ENCODE measurements at places on chromosomes 1 and 21. TPM values are rescaled to one million over a fixed set of nuclear protein-coding genes. Genes with fewer than 3 reads are reported as not detected.

- no peaks in the 10 kb centered on the region for H3K27me3 ChIP-seq
- DNase-seq, result no peak
- no peak overlapping the region for H3K4me3 ChIP-seq
- H3K36me3 ChIP-seq, result peaks cover 18% of the 10 kb centered on the region
- H3K27ac ChIP-seq, result no peak overlapping the region
Measured at GRCh38 chr1:22536506-22536905, 26.8 kb upstream of the EPHA8 start.

DNA sequence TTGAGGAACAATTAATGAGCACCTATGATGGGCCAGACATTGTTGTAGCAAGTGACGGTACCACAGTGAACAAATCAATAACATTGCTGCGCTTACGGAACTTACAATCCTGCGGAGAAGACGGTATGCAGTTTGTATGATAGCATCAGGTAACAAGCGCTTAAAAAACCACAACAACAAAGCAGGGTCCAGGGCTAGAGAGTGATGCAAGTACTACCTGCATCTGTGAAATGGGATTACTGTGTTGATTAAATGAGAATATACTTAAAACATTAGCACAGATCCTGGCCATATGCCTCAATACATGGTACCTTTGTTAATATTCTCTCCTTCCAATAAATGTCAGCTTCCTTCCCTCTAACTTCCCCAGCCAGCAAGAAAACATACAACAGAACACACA lies 110.6 kb upstream of the ADAR start:
- H3K27ac ChIP-seq, result no peak overlapping the region
- no peak for DNase-seq
- H3K27me3 ChIP-seq, result no peaks in the 10 kb centered on the region
- no peaks in the 10 kb centered on the region for H3K36me3 ChIP-seq
- no peak overlapping the region for H3K4me3 ChIP-seq

DNA sequence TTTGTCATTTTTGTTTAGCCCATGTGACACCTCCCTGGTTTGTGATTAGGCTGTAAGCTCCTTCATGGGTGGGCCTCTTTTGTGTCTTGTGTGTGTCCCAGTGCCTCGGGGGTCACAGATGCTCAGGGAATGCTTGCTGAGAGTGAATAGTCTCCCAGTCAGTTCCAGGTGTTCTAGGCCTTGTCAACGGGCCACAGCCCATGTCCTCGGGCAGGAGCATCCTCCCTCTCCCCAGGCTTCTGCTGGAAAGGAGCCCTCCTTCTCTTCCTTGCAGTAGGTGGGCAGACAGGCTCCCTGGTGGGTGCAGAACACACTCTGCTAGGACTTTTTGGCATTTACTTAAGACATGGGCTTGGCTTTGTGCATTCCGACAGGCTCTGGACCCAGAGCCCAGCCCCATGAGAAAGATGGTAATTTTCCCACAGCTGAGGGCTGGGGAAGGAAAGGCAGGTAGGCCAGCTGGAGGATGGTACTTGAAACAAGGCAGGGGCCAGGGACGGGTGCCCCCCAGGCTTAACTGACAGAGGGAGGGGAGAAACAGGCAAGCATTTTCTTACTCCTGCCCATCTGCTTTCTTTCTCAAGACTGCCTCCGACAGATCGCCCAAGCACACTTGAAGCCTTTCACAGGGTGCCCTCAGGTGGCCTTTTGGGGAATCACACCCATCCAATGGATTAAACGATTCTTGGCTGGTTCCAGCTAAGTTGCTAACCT lies 7.1 kb upstream of the CPLANE2 start:
- DNase-seq, result peak; percentile 89
- H3K27ac ChIP-seq, result no peak overlapping the region
- H3K27me3 ChIP-seq, result no peaks in the 10 kb centered on the region
- peaks cover 24% of the 10 kb centered on the region for H3K4me1 ChIP-seq

DNA sequence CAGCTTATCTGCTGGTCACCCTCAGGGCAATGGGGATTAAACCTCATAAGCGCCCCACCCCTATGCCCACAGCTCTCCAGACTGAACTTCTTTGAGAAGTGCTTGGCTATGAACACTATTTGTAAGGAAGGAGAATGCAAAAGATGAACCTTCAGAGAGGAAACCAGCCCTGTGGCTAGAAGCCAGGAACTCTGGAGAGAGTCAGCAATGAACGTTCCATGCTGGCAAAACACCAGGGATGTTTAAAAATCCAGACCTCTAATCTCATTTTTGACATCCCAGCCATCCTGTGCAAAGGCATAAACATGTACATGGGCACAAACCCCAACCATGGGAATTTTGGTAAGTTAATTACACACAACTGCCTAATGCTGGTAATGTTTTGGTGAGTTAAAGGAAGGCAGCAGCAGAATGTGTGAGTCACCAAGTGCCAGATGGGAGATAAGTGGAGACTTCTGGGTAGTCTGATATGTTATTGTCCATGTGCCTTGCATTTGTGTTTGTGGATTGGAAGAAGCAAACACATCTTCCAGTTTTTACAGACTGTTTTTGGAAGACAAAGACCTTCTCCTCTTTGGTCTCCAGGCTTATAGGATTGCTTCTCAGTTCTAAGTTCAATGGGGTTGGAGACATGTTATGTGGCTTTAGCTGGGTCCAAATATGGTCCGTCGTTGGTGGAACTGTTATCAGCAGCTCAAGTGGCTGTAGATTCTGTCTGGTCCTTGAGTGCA lies 174.1 kb upstream of the ETV3 start:
- H3K27me3 ChIP-seq, result peaks cover 3% of the 10 kb centered on the region
- no peak for DNase-seq
- peaks cover 7% of the 10 kb centered on the region for H3K4me1 ChIP-seq
- no peaks in the 10 kb centered on the region for H3K36me3 ChIP-seq

DNA sequence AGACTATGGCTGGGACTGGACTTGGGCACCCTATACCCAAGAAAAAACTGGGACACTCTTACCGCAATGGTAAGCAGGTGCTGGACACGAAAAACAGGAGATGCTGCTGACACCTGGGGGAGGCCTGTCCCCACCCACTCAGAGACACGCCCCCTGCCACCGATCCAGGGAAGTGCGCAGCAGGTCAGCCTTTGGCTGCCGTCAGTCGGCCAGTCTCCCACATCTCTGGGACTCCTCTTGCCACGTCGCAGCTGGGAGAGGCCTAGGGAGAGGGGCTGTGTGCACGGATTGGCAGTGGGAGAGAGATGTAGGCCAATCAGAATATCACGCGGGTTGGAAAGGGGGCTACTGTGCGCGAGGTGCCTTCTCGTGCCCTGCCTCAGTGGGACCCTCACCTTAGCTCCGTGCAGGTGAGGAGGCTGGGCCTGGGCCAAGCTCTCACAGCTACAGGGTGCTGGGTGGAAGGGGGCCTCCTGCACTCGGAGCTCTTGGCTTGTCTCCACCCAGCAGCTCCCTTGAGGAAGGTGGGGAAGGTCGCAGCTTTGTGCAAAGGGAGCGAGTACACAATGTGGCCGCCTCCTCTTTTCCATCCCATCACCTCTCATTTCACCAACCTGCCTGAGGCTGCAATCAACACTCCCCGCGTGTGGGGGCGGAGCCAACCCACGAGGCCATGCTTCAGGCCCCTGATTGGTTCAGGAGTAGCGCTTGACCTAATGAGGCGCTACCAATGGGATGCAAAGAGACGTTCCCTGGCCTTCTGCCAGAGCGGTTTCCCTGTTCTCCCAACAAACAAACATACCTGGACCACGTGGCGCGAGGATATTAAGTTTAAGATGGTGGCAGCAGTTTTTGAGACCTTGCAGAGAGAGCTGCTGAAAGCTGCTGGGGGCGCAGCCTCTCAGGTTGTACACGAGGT lies 25.7 kb upstream of the LDLRAP1 start:
- H3K27me3 ChIP-seq, result no peaks in the 10 kb centered on the region
- no peaks in the 10 kb centered on the region for H3K4me1 ChIP-seq
- no peak overlapping the region for H3K4me3 ChIP-seq
- H3K36me3 ChIP-seq, result no peaks in the 10 kb centered on the region
- no peak for DNase-seq

DNA sequence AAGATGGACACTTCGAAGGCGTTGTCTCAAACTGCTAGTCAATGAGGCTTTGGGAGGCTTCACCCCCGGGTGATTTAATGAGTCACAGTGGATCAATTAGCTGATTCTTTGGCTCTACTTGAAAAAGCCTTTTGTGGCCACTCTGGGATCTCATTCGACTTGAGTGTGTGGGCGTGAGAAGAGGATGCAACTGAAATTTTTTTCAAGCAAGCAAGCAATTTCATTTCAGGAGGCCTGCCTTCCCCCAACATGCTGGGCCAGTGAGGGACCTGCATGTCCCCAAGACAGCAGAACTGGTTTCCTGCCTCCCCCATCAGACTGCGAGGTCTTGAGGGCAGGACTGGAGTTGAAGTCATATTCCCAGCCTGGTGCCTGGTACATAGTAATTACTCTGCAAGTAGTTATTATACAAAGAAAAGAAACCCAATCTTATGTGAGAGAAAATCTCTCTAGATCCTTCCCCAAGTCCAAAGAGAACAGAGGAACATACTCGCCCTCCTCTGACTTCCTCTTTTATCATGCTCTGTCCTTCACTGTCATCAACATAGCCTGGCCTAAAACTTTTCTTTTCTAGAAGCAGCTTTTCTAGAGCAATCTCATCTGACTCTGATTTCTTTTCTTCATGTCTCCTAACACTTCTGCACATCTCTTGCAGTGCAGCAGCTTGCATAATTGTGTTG lies 22.7 kb downstream of the SYT6 start:
- no peaks in the 10 kb centered on the region for H3K36me3 ChIP-seq
- H3K27me3 ChIP-seq, result peaks cover 6% of the 10 kb centered on the region
- no peak overlapping the region for H3K4me3 ChIP-seq
- DNase-seq, result no peak
- H3K4me1 ChIP-seq, result no peaks in the 10 kb centered on the region

- no peak overlapping the region for H3K4me3 ChIP-seq
- no peaks in the 10 kb centered on the region for H3K4me1 ChIP-seq
- no peak overlapping the region for H3K27ac ChIP-seq
- no peaks in the 10 kb centered on the region for H3K27me3 ChIP-seq
- no peaks in the 10 kb centered on the region for H3K36me3 ChIP-seq
- DNase-seq, result no peak
Measured at GRCh38 chr1:114113411-114114184, 40.1 kb downstream of the SYT6 start.

DNA sequence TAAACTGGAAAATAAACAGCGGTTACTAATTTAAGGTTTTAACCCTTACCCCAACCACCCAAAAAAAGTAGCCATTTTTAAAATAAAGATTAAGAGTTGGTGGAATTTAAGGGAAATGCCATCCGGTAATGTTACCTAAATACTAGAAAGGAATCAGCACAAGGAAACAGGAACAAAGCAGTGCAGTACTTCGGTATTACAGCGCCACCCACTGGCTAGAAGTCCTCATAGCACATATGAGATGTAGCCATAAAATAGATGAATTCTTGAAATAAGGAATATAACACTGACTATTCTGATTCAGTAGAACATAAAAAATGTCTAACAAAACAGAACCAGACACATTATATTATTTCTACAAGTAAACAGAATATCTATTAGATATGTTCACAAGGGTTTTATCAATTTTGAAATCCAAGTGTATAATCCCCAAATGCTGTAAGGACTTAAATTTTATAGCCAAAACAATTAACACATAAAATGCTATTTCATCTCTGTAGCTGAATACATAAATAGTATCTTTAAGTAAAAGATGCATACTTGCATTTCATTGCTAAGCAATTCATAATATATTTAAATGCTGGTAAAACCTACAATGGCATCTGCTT lies 58.8 kb downstream of the FRRS1 start:
- H3K36me3 ChIP-seq, result peaks cover 2% of the 10 kb centered on the region
- H3K4me1 ChIP-seq, result peaks cover 7% of the 10 kb centered on the region
- no peaks in the 10 kb centered on the region for H3K27me3 ChIP-seq
- peak; percentile 77 for DNase-seq

GRCh38 chr1:29975036-29975694 lies 738.8 kb downstream of the PTPRU start:
- no peaks in the 10 kb centered on the region for H3K4me1 ChIP-seq
- no peaks in the 10 kb centered on the region for H3K36me3 ChIP-seq
- H3K27ac ChIP-seq, result no peak overlapping the region
- DNase-seq, result peak; percentile 64

GRCh38 chr1:160032165-160032820 lies 503 bp upstream of the PIGM start:
- H3K27me3 ChIP-seq, result no peaks in the 10 kb centered on the region
- H3K4me1 ChIP-seq, result peaks cover 36% of the 10 kb centered on the region
- peak; percentile 30 for DNase-seq
- no peaks in the 10 kb centered on the region for H3K36me3 ChIP-seq
- H3K27ac ChIP-seq, result peak overlapping the region; percentile 76

GRCh38 chr1:184950227-184950626 lies 24.1 kb downstream of the NIBAN1 start:
- H3K27ac ChIP-seq, result no peak overlapping the region
- no peak overlapping the region for H3K4me3 ChIP-seq
- no peaks in the 10 kb centered on the region for H3K36me3 ChIP-seq
- peaks cover 18% of the 10 kb centered on the region for H3K4me1 ChIP-seq
- no peaks in the 10 kb centered on the region for H3K27me3 ChIP-seq

DNA sequence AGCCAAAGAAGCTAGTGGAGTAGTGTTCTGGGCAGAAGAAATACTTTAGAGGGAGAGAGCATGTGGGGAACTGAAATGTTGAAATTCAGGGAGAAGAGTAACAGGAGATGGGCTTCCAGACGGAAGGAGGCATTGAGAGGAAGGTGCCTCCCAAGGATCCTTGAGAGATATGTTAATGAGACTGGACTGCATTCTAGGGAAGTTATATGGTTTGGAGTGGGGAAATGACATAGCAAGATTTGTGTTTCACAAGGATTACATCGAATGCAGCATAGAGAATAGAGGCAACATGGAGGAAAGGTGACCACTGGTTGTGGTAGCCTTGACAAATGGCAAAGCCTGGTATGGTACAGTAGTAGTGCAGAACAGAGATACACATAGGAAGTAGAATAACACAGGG lies 160.5 kb upstream of the HMCN1 start:
- no peaks in the 10 kb centered on the region for H3K4me1 ChIP-seq
- H3K4me3 ChIP-seq, result no peak overlapping the region
- no peaks in the 10 kb centered on the region for H3K36me3 ChIP-seq
- H3K27me3 ChIP-seq, result no peaks in the 10 kb centered on the region

DNA sequence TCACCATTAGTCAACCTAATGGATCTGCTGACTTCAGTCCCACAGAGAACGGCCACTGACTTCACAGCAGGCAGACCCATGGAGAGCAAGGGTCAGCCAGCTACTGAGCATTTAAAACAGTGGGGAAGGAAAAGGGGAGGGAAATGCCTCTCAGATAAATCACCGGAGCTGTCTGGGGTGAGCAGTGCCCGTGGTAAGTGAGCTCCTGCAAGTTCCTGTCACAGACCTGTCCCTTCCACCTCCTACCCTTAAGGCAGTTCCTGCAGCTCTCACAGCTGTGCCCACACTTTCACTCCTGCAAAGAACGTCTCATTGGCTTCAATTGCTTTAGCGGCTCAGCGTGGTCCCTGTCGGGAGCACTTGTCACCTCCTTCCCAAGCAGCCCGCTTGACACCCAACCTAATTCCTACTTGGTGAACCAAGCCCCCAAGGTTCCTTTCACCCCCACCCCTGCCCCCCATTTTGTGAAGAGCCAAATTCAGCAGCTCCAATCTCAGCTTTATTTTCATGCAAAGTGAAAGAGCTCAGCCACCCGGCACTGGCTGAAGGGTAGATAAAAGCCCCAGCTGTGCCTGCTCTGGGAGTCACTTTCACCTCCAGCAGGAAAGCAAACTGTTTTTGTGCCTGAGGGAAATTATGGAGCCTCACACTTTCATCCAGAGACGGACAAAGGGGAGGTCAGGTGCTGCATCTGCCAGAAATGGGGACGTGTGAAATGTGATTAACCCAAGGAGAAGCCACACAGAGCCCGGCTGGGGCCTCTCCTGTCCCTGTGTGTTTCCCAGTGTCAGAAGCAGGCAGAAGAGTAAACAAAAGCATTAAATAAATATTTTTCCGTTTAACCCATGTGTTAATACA lies 306.2 kb downstream of the TTLL7 start:
- H3K27ac ChIP-seq, result no peak overlapping the region
- DNase-seq, result peak; percentile 59
- peaks cover 10% of the 10 kb centered on the region for H3K4me1 ChIP-seq

Gene LIN28A
- total RNA-seq, result not detected

Gene PRAMEF15
- total RNA-seq, result not detected
